Fibroblast of skin of back (primary cell): ENCODE measurements at places on chromosomes 13 and 19.

- no peak for DNase-seq
Observed at GRCh38 chr13:99281811-99282263, 23.7 kb upstream of the GPR18 start.

- no peak for DNase-seq
Observed at GRCh38 chr13:86692291-86692690, 893.1 kb upstream of the SLITRK6 start.

DNA sequence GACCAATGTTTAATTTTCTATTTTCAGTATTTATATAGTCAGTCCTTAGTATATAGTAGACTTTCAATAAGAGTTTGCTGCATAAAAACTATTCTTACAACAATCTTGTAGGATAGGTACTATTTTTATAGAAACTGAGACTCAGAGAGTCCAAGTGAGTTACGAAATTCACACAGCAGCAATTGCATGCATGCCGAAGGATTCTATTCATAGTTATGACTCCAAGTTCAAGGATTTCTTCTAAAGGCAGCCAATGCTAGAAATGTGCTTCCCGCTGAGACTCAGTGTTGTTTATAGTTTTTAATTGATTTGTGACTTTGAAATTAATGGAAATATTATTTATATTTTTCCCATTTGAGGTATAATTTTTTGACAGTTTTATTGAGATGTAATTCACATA is 62.7 kb upstream of the CSNK1A1L start:
- DNase-seq = peak; percentile 30

GRCh38 chr13:51519771-51520216 is 64.5 kb upstream of the WDFY2 start:
- DNase-seq = no peak

GRCh38 chr13:39481491-39481890 is 121.5 kb downstream of the LHFPL6 start:
- DNase-seq = no peak

GRCh38 chr19:33063753-33064457 is 783 bp downstream of the RHPN2 start:
- peak; percentile 18 for DNase-seq

GRCh38 chr13:57527114-57527735 is 104.3 kb upstream of the PCDH17 start:
- DNase-seq = no peak

- no peak for DNase-seq
Observed at GRCh38 chr13:113116206-113116800, 6.3 kb upstream of the F10 start.

GRCh38 chr13:105116966-105117365 is 1418.5 kb downstream of the EFNB2 start:
- DNase-seq = no peak

DNA sequence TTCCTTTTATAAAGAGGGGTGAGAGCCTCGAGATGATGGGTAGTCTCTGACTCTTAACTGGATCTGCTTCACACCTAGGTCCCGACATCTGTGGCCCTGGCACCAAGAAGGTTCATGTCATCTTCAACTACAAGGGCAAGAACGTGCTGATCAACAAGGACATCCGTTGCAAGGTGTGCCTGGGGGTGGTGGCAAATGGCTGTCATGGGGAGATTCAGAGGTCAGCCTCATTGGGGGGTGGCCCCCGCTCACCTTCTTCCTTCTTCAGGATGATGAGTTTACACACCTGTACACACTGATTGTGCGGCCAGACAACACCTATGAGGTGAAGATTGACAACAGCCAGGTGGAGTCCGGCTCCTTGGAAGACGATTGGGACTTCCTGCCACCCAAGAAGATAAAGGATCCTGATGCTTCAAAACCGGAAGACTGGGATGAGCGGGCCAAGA is 1.6 kb downstream of the CALR start:
- DNase-seq = no peak

DNA sequence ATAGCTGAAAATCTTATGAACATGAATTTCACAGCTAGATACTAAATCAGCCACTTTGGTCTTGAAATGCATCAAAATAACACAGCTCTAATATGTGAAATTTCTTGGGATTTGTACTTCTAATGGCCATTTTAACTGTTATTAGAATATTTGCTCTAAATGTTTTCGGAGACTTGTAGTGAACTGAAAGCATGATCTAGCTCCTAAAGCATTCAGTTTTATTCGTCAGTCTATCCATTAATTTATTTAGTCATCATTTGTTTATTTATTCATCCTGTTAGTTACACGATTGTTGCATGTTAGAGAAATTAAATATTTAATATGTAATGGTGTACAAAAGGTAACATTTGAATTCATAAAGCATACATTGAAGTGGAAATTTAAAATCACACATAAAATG is 1132.7 kb downstream of the SLITRK1 start:
- no peak for DNase-seq

DNA sequence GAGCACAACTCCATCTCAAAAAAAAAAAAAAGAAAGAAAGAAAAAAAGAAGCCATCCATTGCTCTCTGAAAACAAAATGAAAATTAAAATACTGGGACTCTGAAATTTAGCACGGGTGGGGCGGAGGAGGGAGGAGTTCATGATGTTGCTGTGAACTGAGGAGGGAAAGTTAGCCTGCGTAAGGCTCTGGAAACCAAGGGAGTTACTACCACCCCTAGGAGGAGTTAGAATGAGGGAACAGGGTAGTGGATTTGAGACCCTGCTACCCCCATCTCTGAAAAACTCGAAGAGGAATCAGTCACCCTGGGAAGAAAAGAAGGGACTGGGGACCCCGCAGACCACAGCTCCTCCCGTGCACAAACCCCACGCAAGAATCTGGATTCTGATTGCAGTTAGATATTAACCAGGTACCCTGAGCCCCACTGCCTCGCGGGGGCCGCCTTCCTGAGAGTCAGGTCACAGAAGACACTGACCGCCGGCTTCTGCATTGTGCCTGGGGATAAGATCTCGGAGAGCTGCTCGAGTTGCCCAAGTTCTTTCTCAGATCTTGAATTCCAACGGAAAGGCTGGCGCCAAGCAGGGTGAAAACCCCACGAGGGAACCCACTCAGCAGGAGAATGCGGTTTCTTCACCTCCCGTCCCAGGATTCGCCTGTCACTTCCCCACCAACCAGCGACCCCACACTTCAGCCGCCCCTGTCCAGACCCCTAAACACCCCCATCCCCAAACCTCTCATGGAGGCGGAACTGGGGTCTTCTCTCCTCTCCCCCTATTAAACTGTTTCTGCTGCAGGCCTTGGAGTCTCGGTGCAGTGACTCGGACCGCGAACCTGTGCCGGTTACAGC is 870 bp downstream of the ZNF442 start:
- peak; percentile 5 for DNase-seq

DNA sequence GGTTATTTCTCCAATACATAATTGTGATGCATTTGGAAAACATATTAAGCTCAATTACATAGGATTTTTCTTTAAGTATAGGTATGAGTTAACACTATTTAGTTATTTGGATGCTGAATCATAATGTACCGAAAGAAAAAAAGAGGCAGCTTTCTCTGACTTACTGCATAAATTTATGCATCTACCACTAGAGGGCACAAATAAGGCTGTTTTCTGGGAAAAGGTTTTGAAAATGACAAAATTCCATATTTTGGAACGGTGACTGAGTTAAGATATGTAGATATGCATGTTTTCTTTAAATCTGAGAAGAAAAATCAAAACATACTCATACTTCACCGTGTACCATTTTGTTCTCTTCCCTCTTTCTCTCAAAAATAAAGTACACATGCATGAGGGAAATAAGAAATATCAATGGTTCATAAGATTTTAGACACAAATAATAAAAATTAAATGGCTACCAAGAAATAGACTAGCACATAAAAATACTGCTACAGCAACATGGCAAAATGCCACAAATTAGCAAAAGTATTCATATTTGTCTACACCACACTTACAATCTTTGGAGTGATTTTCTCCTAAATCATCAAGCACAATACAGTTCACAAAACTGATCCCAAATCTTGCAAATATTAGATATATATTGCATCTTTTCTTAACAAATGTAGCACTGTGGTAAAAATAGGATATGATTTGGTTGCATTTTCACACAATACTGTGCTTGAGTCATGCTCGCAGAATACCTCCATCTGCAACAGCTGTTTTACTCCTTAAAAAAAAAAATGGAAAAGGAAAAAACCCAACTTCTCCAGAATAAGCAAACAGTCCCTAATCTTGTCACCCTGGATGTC is 260.0 kb downstream of the FGF14 start:
- DNase-seq = peak; percentile 23

DNA sequence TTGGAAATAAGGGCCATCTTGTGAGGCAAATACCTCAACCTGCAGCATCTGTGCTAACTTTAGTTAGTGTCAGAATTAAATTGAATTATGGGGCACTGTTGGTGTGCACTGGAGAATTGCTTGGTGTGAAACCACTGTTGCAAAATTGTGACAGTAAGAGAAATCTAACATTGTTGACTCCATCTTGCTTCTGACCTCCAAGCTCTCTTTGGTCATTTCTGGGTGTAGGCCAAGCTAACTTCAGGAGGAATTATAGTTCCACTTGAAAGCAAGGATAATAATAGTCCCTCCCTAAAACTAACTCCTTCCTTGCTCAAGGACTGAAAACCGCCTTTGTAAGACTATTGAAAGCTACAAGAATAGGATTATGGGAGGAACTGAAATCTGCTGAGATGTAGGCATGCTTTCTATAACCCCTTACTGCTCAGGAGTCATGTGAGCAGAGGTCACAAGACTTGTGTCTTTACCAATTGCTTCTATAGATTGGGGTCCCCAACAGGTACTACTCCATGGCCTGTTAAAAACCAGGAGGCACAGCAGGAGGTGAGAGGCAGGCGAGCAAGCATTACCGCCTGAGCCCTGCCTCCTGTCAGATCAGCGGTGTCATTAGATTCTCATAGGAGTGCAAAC is 24.9 kb upstream of the GAS6 start:
- no peak for DNase-seq

GRCh38 chr13:31826521-31826920 is 87.2 kb downstream of the RXFP2 start:
- DNase-seq = no peak

- no peak for DNase-seq
Observed at GRCh38 chr19:51090471-51090870, 7.8 kb upstream of the KLK14 start.

- DNase-seq = no peak
Observed at GRCh38 chr19:48617146-48617937, 1.6 kb downstream of the RPL18 start.

DNA sequence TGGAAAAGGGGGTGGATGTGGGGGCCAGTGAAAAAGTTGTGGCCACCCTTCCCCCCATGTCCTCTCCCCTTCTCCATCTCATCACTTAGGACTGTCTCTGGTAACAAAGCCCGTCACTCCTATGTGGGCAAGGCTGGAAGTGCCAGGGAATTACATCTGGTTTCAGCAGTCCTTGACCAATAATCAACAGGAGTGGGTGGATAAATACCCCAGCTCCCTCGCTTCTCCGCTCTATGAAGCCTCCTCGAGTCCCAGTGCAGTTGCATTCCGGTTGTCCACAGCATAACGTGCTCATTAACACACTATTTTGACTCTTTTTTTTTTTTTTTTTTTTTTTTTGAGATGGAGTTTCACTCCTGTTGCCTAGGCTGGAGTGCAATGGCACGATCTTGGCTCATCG is 31.5 kb downstream of the MYO1F start:
- no peak for DNase-seq

- no peak for DNase-seq
Observed at GRCh38 chr19:5687360-5688198, 2.5 kb upstream of the RPL36 start.

- no peak for DNase-seq
Observed at GRCh38 chr13:36344173-36344572, 2.0 kb downstream of the SPART start.
